ENCODE measurements at places on chromosomes 1 and 21.

DNA sequence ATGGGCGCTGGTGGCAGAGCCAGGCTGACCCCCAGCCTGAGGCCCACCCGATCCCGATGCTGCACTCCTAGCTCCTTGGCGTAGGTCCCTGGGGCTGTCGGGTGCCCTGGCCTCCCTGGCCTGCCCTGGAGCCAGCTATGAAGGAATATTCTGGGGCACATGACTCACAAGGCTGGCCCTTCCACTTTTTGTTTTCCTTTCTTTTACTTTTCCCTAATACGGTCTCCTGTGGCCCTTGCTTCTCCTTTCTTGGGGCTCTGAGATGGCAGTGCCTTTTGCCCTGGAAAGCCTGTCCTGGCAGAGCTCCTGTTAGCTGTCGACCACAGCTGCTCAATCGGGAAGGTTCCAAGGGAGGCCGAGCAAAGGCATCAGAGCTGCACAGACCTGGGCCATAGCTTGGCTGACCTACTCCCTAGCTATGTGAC lies 22.1 kb downstream of the ARHGEF10L start:
- DNase-seq: no peak

- no peak for DNase-seq
Observed at GRCh38 chr1:18922319-18922726, 20.0 kb upstream of the ALDH4A1 start.

DNA sequence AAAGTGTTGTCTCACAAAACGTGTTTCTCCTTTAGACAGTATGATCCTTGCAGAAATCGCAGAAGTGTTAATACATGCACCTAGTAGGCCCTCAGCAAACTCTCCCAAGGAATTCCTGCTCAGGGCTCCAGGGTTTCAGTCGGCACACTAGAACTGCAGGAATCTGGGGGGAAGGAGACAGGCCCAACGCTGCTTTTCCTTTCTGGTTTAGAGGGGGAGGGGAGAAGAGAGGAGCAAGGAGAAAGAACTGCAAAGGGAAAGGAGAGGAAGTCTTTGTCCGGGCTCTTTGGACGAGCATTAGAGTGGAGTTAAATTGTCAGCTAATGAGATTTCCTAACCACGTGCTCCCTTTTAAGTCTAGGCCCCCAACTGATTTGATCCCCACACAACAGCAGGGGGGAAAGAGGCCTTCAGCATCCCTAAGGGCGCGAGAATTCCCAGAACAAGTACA lies 103.7 kb upstream of the SOD1 start:
- no peak for DNase-seq

- DNase-seq: peak; percentile 98
Observed at GRCh38 chr1:205631768-205632668, at the start of gene ELK4. TSS of gene ELK4 (minus strand) at chr1:205632011. CDS start at chr1:205623882, 8,129 bp downstream.

- no peak for DNase-seq
Observed at GRCh38 chr1:116737855-116738321, 16.3 kb upstream of the CD2 start.

GRCh38 chr1:50453266-50453665 lies 30.0 kb upstream of the DMRTA2 start:
- DNase-seq: no peak

GRCh38 chr1:165034136-165034809 lies 322.2 kb downstream of the LMX1A start:
- DNase-seq: no peak

DNA sequence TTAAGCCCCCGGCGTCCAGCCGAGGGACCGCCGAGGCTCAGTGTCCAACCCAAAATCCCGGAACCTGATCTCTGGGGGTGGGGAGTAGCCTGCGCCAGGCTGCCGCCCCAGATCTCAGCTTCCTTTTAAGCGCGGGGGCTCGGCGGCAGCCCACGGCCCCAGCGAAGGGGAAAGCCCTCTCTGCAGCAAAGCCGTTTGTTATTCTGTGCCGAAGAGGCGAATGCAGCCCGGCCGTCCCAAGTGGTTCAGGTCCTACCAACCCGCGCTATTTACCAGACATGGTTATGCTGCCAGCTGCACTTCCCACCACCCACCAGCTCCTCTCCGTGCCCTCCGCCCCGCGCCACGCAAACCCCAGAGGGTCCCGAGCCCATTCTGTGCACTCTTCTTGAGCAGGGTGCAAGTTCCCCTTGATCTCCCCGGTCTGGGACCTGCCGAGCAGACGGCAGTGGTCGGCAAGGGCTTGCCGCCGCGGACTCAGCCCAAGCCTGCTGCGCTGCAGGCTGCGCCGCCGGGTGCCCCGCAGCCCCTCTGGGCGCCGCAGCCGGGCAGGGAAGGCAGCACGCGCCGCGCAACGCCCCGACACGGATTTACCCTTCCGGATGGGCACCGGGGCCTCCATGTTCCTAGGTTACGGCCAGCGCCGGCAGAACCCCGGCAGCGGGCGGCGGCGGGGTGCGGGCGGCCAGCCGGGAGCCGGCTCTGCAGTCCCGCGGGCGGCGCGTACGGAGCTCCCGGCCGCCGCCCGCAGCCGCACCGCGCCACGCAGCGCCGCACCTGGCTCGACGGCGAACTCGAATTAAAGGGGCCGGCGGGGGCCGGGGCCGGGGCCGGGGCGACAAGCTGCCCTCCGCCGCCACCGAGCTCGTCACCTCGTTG lies 738 bp upstream of the KCNA2 start:
- DNase-seq: peak; percentile 34

- no peak for DNase-seq
Observed at GRCh38 chr1:115499253-115499652, 142.5 kb upstream of the VANGL1 start.

GRCh38 chr1:84712276-84712874 lies 22.1 kb upstream of the SSX2IP start:
- DNase-seq: no peak

GRCh38 chr1:39672551-39672947 lies 642 bp upstream of the NT5C1A start:
- DNase-seq: no peak

DNA sequence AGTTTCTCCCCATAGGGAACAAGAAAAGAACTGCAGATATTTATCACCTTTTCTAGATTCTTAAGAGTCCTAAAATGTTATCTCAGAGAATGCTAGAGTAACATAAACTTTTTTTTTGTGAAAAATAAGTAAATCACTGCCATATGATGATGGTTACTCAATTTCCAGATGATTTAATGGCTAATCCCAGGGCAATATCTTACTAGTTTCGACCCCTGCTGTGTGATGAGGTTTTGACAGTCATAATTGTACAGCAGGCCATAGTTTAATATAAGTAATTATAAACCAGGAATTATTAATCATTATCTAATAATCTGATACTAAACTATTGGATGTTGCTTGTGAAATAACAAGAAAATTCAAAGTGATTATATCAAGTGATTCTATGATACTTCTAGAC lies 210.6 kb downstream of the HLX start:
- no peak for DNase-seq

DNA sequence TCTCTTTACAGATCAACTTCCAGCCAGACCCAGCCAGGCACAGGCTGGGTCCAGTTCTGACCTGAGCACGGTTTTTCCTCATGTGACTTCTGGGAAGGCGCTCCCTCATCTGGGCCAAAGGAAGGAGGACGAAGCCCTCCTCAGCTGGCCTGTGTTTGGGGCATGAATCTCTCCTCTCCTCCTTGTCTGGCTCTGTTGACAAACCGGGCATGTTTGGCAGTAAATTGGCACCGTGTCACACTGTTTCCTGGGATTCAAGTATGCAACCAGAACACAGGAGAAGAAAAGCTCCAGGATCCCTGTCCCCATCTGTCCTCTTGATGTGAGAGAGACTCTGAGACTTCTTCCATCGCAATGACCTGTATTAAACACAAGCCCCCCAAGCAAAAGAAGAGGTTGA lies 18.3 kb downstream of the NECAP2 start:
- DNase-seq: no peak

- no peak for DNase-seq
Observed at GRCh38 chr1:59917026-59917784, 9.4 kb downstream of the CYP2J2 start.

GRCh38 chr1:184559117-184559713 lies 172.4 kb downstream of the C1orf21 start:
- no peak for DNase-seq

- no peak for DNase-seq
Observed at GRCh38 chr1:203597331-203598090, 29.1 kb upstream of the ATP2B4 start.

- no peak for DNase-seq
Observed at GRCh38 chr1:116667078-116667574, 407 bp downstream of the IGSF3 start.

DNA sequence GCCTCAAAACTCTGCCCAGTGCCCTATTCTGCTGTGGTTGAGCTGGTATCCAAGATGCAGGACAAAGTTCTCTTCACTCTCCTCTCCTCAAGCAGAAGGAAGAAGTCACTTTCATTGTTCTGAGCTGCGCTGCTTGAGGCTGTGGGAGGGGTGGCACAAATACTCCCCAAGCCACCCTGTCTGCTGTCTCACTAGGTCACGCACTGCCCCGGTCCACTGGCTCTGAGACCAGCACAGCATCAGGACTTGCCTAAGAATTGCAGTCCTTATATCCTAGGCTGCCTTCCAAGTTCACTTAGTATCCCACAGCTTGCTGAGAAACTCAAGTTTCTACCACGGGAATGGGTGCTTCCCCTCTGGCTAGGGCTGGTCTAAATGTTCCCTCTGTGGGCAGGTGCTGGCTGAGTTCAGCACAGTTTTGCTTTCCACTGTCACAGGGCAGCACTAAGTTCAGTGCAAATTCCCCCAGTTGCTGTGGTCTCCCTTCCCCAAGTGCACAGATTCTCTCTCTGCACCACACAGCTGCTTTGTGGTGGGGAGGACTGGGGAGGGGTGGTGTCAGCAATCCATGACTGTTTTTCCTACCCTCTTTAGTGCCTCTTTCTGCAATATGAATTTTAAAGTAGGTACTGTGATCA lies 32.4 kb downstream of the SLC9C2 start:
- no peak for DNase-seq

- DNase-seq: no peak
Observed at GRCh38 chr21:20639026-20639425, 359.2 kb upstream of the NCAM2 start.

- DNase-seq: no peak
Observed at GRCh38 chr1:240350910-240351331, 259.2 kb downstream of the FMN2 start.

- no peak for DNase-seq
Observed at GRCh38 chr1:235802573-235803346, 63.9 kb downstream of the LYST start.

- DNase-seq: no peak
Observed at GRCh38 chr1:46452931-46453325, 36.7 kb upstream of the DMBX1 start.

GRCh38 chr1:152110365-152110859 lies 4.8 kb downstream of the TCHH start:
- peak; percentile 57 for DNase-seq

DNA sequence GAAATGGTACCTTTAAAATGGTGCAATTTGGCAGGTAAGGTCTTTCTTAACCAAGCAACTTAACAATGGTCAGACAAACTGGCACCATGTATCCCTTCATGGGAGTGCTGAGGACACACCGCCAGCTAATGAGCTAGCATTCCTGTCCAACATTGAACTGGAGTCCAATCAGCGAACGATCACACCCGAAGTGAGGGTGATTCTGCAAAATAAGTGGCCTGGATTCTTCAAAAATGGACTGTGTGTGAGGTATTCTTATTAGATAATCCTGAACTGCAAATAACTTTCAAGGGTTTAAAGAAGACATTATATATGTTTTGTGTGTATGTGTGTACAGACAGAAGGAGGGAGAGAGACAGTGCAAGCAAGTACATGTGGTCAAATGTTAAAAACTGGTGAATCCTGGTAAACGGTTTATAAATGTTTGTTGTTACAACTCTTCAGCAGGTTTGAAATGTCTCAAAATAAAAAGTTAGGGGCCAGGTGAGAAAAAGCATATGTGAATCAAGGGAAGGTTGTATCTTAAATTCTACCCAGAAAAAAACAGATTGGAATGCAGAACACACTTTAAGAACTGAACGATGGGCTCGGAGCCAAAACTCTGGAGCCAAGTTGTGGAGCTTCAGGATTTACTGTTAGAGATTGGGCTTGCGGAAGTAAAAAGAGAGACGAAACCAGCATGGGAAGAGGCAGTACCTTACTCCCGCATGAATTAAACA lies 20.9 kb downstream of the GADD45A start:
- no peak for DNase-seq

DNA sequence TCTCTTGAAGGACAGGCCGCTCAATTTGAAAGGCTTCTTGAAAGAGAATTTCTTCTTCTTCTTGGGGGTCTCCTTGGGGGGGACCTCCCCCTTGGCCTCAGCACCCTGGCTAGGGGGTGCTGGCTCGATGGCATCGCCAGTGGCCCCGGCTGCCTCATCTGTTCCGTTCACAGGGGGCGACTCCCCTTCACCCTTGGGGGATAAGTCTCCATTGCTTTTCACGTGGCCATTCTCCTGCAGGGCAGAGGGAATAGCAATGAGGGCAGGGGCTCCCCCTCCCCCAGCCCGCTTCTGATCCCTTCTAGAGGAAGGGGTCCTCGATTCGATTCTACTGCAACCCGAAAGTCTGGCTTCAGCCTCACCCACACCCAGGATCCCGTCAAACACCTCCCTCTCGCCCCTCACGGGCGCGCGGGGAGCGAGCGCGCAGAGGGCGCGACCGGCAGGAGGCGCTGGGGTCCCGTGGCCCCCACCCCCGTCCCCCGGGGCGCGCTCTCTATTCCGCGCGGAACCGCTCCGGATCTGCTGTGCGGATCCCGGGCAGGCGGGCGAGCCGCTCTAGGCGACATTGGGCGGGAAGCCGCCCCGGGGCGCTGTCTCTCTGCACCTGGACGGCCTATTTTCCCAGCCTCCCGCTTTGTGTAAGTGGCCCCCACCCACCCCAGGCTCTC lies 1.0 kb downstream of the MARCKSL1 start:
- DNase-seq: no peak

DNA sequence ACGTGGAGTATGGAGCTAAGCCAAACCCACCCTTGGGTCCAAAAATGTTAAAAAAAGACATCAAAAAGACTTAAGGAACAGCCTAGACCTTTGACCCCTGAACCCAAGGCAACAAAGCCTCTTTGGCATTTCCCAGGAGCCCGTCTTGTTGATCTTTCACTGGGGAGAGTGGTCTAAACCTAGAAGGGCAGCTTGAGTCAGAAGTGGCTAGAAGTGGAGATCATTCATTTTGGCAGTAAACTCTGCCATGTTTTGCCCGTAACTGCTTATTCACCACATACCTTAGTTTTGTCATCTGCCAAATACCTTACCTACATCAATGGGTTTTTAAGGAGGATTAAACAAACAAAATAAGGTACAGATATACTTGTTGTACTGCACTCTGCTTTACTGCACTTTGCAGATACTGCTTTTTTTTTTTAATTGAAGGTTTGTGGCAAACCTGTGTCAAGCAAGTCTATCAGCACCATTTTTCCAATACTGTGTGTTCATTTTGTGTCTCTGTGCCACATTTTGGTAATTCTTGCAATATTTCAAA lies 1.7 kb upstream of the CTSE start:
- DNase-seq: no peak

Data from RWPE2 (cell line).